Brain (organoid and tissue), 16 donors: ENCODE measurements at places on chromosomes 2 and 18.
A peak's percentile ranks its signal among the peaks of the same experiment; 100 is the strongest.

GRCh38 chr2:196925768-196926561 is 542 bp downstream of the PGAP1 start:
- peak; percentile 53 for DNase-seq

DNA sequence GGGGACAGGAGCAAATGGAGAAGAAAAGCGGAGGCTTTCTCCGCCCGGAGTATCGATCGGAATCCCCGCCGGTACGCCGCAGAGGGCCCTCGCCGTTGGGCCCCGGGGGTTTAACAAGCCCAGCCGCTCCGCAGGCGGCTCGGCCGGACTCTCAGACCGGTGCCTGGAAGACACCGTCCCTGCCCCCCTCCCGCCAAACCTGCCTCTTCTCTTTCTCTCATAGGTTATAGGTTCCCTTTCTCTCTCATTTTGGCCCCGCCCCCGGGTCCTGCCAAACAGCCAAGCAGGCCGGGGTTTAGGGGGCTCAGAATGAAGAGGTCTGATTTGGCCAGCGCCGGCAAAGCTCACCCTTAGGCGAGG is 4.4 kb downstream of the ONECUT2 start:
- no peak for DNase-seq

GRCh38 chr2:38601463-38602135 is 1.1 kb downstream of the HNRNPLL start:
- peak; percentile 52 for DNase-seq

- DNase-seq = peak; percentile 64
Measured at GRCh38 chr2:52074130-52074719, 1042.3 kb upstream of the NRXN1 start.

GRCh38 chr2:112162341-112162740 is 24.2 kb downstream of the FBLN7 start:
- DNase-seq = no peak

DNA sequence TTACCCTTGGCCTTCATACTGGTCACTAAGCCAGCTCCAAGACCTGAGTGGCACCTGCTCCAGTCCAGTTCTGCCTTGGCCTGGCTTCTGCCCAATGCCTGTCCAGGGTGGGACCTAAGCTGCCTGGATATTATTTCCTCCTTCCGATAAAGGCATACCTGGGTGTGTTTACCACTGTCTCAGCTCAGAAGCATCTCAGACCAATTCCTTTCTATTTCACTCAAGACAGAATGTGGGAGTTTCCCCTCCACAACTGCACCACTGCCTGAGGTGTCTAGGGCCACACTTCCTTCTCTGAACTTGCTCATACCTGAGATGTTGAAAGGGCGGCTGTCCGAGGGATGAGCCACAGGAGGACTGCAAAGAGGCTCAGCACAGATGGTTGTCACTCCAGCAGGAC is 18.4 kb upstream of the CAB39 start:
- no peak for DNase-seq

DNA sequence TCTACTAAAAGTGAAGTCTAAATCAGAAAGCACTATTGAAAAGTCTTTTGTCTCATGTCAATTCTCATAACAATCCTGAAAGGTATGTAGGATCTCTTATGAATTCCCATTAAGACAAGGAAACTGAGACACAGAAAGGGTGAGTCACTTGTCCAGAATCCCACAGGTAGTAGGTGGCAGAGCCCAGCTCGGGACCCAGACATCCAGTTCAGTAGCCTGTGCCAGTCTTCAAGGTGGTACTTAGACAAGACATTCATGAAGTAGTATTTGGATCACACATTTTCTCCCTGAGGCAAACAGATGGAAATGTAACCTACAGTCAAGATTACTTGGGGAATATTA is 14.8 kb upstream of the PARD3B start:
- DNase-seq = no peak
